ENCODE measurements at places on chromosomes 7 and 10.
A peak's percentile ranks its signal among the peaks of the same experiment; 100 is the strongest.

DNA sequence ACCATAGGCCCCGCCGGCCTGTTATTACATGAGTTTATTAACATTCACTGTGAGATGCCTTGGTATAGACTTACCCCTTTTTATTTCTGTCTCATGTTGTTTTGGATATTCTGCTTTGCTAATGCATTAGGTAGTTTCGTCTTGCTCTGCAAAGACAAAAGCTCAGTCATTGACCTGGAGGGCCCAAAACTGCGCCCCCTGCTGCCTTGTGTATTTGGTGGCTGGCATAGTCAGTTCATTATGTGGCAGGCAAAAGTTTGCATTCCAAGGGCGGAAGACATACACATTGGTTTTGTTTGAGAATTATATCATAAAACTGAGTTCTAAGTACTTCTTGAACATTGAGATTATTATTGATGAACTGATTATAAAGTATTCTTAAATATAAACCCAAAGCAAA is 372.5 kb downstream of the SDK1 start:
- peak; percentile 25 for DNase-seq

- no peak for DNase-seq
Observed at GRCh38 chr7:11373546-11374142, 400.0 kb downstream of the PHF14 start.

- no peak for DNase-seq
Observed at GRCh38 chr10:38047666-38048065, 37.2 kb downstream of the ZNF33A start.

DNA sequence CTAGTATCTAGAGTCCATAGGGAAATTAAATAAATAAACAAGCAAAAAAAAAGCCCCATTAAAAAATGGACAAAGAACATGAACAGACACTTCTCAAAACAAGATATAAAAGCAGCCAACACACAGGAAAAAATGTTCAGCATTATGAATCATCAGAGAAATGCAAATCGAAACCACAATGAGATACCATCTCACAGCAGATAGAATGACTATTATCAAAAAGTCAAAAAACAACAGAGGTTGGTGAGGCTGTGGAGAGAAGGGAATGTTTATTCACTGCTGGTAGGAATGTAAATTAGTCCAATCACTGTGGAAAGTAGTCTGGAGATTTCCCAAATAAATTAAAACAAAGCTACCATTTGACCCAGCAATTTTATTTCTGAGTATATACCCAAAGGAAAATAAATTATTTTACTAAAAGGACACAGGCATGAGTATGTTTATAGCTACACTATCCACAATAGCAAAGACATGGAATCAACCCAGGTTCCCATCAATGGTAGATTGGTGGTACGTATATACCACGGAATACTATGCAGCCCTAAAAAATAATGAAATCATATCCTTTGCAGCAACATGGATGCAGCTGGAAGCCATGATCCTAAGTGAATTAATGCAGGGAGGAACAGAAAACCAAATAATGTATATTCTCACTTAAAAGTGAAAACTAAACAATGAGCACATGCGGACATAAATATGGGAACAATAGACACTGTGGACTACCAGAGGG is 366.5 kb upstream of the SEMA3C start:
- DNase-seq: no peak

- DNase-seq: no peak
Observed at GRCh38 chr10:74334221-74334620, 183.2 kb downstream of the ADK start.

GRCh38 chr10:108632144-108632543 is 1291.2 kb downstream of the XPNPEP1 start:
- DNase-seq: no peak

DNA sequence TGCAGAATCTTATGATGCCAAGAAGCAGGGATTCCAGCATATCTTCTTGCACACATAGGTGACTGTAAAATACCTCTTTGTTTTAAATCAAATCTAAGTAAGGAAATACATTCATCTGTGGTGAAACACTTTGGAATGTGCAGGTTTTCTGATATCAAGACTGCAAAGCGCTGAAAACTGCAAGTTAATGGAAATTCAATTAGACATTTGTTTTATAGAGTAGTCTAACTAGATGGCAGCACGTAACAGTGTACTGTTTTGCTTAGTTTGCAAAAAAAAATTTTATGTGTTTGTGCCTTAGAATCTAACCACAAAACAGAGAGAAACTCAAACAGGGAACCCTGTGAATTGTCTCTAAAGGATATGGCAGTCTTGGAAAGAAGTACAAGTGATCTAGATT is 259.2 kb downstream of the HDAC9 start:
- no peak for DNase-seq

DNA sequence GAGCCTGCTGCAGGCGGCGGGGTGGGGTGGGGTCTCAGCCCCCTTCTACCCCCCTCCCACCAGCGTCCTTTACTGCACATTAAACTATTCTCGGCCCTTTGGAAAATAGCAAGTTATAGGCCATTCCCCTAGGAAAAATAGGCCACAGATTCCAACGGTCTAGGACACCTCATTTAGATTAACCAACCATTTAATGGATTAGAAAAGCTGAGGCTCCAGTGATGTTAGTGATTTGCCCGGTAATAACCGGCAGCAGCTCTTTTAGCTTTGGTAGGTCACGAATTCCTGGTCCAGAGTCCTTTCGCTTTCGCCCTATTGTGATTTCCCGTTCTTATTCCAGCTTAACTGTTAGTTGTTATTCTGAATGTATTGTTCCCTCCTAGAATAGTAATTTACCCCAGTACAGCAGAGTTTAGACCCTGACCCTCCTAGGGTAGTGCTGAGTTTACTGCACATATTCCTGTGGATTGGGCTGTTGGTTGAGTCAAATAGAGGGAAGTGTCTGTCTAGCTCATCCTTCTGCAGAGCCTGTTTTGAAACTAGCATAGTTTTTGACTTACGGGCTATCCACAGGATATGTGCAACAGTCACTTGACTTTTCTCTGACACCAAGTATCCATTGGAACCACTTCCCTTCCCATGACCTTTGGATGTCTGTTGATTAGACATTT is 754 bp downstream of the GSTO1 start:
- no peak for DNase-seq
